Activated CD4-positive, alpha-beta T cell treated with anti-CD3 and anti-CD28 coated beads, Interleukin-10, Interleukin-2, amounts not matched to agents 100 ng/mL and 50 ng/mL, durations not matched to agents 16 hours and 8 hours (primary cell): ENCODE measurements at places on chromosomes 1 and 21.

- no peak for DNase-seq
These were observed 18.6 kb upstream of the PTTG1IP start for GRCh38 chr21:44892095-44892494.

- no peak for DNase-seq
These were observed 167.4 kb downstream of the HHAT start for GRCh38 chr1:210496063-210496462.

GRCh38 chr1:4851385-4852065 lies 197.1 kb downstream of the AJAP1 start:
- DNase-seq: no peak

GRCh38 chr1:94104127-94104684 lies 16.7 kb downstream of the ABCA4 start:
- DNase-seq: no peak

- DNase-seq: no peak
These were observed 17.6 kb downstream of the FAM177B start for GRCh38 chr1:222754366-222755139.
